Activated T-cell treated with anti-CD3 and anti-CD28 coated beads, Interleukin-2, amount 50 U/mL, for 72 hours (primary cell): ENCODE measurements at places on chromosomes 3 and 15. TPM values are rescaled to one million over a fixed set of nuclear protein-coding genes. Genes with fewer than 3 reads are reported as not detected.

Gene UTS2B
- not detected for total RNA-seq

Gene CCDC66
- total RNA-seq, result 34.7 TPM

Gene TLR9
- total RNA-seq, result 1.2 TPM

Gene EIF4E3
- 51.8 TPM for total RNA-seq

DNA sequence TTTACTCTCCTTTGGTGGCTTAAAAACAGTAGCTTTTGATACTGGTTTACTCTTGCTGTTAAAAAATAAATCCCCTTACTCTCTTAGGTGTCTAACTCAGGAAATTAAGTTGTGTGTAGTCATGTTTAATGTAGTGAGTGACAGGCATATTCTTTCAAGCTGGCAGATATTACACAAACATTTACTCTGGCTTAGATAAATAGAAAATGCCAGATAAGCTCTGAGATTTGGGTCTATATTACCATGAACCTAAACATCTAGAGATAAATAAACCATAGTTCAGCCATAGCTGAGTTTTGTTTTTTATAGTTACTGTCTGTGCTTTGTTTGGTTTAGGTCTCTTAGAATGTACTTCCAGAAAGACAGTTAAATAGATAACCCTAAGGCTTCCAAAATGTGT, 2.4 kb downstream of the SEMA6D start:
- no peak overlapping the region for H3K4me3 ChIP-seq
- no peak overlapping the region for H3K27ac ChIP-seq
- H3K36me3 ChIP-seq, result no peaks in the 10 kb centered on the region
- peaks cover 45% of the 10 kb centered on the region for H3K27me3 ChIP-seq
- H3K4me1 ChIP-seq, result no peaks in the 10 kb centered on the region

GRCh38 chr15:66595332-66595731, 29.5 kb upstream of the LCTL start:
- no peaks in the 10 kb centered on the region for H3K36me3 ChIP-seq
- no peaks in the 10 kb centered on the region for H3K27me3 ChIP-seq
- no peak overlapping the region for H3K27ac ChIP-seq
- peaks cover 7% of the 10 kb centered on the region for H3K4me1 ChIP-seq
- DNase-seq, result no peak
- no peak overlapping the region for H3K4me3 ChIP-seq

- no peak overlapping the region for H3K4me3 ChIP-seq
- peaks cover 3% of the 10 kb centered on the region for H3K36me3 ChIP-seq
- no peaks in the 10 kb centered on the region for H3K4me1 ChIP-seq
- no peak overlapping the region for H3K27ac ChIP-seq
- DNase-seq, result no peak
Observed at GRCh38 chr15:43383070-43383469, 12.2 kb downstream of the TUBGCP4 start.

- no peak overlapping the region for H3K27ac ChIP-seq
- H3K4me3 ChIP-seq, result no peak overlapping the region
- no peaks in the 10 kb centered on the region for H3K36me3 ChIP-seq
- peaks cover 9% of the 10 kb centered on the region for H3K27me3 ChIP-seq
Observed at GRCh38 chr15:69341356-69341755, 42.6 kb downstream of the PAQR5 start.

- H3K36me3 ChIP-seq, result no peaks in the 10 kb centered on the region
- no peak overlapping the region for H3K4me3 ChIP-seq
- no peak overlapping the region for H3K27ac ChIP-seq
- DNase-seq, result no peak
Observed at GRCh38 chr3:196688349-196688748, 23.7 kb downstream of the CEP19 start.

- H3K4me1 ChIP-seq, result peaks cover 78% of the 10 kb centered on the region
- H3K27me3 ChIP-seq, result no peaks in the 10 kb centered on the region
- DNase-seq, result peak; percentile 37
- peak overlapping the region; percentile 99 for H3K27ac ChIP-seq
- peak overlapping the region; percentile 72 for H3K4me3 ChIP-seq
- peaks cover 16% of the 10 kb centered on the region for H3K36me3 ChIP-seq
Observed at GRCh38 chr3:4908433-4909156, 70.6 kb upstream of the BHLHE40 start.

DNA sequence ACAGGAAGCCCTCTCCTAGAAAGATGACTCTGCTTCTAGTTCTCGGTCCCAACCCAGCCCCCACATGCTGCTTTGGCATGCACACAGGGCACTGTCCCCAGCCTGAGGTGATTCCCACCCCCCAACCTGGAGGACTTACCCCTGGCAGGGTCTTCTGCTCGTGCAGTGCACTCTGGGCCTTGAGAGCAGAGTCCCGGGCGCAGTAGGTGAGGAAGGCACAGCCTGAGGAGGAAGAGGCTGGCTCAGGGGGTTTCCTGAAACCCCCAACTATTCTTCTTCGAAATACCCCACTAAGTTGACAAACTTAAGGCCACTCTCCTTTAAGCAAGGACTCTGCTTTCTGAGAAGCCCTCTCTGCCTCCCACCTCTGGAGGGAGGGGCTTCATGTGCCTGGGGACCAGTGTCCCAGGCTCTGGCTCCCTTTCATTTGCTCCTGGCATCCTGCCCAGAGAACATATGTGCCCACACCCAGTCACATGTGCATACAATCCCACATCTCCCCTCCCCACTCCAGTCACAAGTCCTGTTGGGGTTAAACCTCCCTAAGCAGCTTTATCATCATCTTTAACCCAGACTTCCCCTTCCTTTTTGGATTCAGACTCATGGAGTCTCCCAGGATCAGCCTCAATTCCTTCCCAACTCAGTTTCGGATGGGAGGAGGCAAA, 4.1 kb downstream of the CELF6 start:
- no peak for DNase-seq
- H3K27me3 ChIP-seq, result peaks cover 11% of the 10 kb centered on the region
- H3K27ac ChIP-seq, result no peak overlapping the region
- no peak overlapping the region for H3K4me3 ChIP-seq
- no peaks in the 10 kb centered on the region for H3K36me3 ChIP-seq
- H3K4me1 ChIP-seq, result peaks cover 17% of the 10 kb centered on the region
